Muscle of arm (tissue), 14 donors: ENCODE measurements at places on chromosomes 5 and 9. TPM values are rescaled to one million over a fixed set of nuclear protein-coding genes. Genes with fewer than 3 reads are reported as not detected.

SPINK7 gene
- polyA plus RNA-seq, result not detected

CRB2 gene
- polyA plus RNA-seq, result 0.08 TPM

PCDHA1 gene
- polyA plus RNA-seq, result 0.05 TPM

ZNG1E gene
- 47.3 TPM for polyA plus RNA-seq

PAIP2 gene
- polyA plus RNA-seq, result 133 TPM

SOX30 gene
- 0.41 TPM for polyA plus RNA-seq

TXNDC8 gene
- not detected for polyA plus RNA-seq

GALT gene
- not detected for polyA plus RNA-seq

F2RL1 gene
- polyA plus RNA-seq, result 0.40 TPM

FYB1 gene
- not detected for polyA plus RNA-seq

FCN1 gene
- 2.8 TPM for polyA plus RNA-seq

STK10 gene
- polyA plus RNA-seq, result 20.1 TPM

GRXCR2 gene
- polyA plus RNA-seq, result not detected
